ENCODE measurements at places on chromosomes 2 and 18.

DNA sequence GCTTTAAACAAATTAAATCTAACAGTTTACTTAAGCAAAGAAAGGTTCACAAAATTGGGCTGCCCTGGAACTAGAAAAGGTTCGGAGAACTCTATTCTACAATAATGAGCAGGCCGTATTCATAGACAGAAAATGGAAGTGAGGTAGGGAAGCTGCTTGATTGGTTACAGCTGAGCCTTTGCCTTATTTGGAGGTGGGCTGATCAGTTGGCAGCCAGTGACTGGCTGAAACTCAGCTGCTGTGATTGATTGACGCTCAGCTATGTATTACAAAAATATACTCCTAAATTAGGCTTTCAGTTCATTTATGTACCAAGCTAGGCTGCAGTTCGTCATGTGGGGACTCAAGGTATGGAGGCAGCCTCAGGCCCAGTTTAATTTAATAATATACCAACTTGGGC lies 42.3 kb upstream of the TTR start:
- DNase-seq, result no peak

DNA sequence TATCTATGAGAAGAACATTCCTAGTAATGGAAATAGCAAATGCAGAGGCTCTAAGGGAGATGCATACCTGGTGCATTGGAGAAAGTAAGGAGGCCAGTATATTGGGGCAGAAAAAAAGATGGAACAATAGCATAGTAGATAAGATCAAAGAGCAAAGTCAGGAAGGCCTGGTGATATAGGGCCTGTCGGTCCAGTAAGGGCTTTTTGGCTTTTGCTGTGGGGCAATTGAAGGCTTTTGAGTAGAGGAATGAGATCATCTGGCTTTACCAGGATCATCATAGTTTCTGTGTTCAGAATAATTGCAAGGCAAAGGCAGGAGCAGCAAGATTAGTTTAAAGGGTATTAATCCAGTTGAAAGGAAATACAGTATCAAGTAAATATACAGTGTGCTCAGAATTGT lies 111.8 kb downstream of the EHBP1 start:
- no peak for DNase-seq

DNA sequence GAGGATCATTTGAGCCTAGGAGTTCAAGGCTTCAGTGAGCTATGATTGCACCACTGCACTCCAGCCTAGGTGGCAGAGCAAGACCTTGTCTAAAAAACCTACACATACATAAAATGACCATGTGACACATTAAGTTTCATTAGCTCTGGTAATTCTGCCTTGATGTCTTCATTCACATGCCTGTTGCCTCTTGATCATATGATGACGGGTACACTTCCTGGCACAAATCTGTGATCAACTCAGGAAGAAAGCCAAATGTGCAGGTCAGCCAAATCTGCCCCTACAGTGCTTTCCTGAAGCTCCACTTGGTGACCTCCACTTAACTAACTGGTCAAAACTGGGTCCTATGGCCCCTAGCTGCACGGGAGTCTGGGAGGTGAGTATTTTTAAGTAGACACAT lies 54.4 kb upstream of the B3GNT7 start:
- no peak for DNase-seq

- DNase-seq, result no peak
Observed at GRCh38 chr2:218259099-218259961, 1.5 kb upstream of the GPBAR1 start.

GRCh38 chr2:68466361-68466777 lies 725 bp downstream of the FBXO48 start:
- peak; percentile 71 for DNase-seq

DNA sequence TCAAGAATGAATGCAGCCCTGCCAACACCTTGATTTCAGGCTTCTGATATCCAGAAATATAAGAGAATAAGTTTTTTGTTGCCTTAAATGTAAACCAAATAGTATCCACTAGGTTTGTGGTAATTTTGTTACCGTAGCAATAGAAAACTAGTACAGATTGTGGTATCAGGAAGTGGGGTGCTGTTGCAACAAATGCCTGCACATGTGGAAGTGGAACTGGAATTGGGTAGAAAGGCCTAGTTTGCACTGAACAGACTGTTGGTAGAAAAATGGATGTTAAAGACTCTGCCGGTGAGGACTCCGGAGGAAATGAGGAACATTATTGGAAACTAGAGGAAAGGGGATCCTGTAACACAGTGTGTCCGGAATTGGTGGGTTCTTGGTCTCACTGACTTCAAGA lies 145.8 kb upstream of the MGAT5 start:
- DNase-seq, result no peak

- DNase-seq, result no peak
Observed at GRCh38 chr18:75035928-75036327, 173.0 kb downstream of the PTGR3 start.

DNA sequence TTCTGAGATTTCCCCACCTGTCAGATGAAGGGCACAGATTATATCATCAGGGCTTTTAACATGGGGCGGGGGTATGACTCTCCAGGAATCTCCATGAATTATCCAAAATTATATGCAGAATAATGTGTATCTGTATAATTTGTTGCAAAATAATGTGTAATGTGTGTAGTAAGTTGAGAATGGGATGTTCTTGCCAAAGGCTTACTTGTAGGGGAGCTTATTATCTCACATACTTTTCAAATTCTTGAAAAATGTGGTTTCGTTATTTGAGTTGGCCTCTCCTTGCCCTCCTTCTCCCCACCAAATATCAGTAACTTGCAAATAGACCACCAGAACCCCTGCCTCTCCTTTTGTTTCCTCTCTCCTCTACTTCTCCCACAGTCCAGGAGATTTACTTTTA lies 35.6 kb downstream of the UBR3 start:
- no peak for DNase-seq

GRCh38 chr2:236558993-236559978 lies 10.3 kb upstream of the ACKR3 start:
- no peak for DNase-seq

GRCh38 chr2:174112073-174112472 lies 136.3 kb downstream of the OLA1 start:
- DNase-seq, result no peak

DNA sequence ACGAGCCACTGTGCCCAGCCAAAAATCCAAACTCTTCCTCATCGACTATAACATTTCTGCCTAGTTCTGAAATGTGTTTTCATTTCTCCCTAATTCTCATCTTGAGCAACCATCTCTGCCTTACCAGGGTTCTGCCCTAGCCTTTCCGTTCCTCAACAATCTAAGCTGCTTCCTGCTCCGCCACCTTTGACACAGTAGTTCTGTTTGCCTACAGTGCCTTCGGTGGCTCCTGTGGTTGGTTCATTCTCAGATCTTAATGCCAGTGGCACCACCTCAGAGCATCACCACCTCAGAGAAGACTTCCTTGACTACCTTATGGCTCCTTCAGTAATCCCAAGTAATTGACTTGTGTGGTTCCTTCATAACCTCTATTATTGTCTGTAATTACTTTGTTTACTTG lies 3.8 kb downstream of the SOCS6 start:
- no peak for DNase-seq

- no peak for DNase-seq
Observed at GRCh38 chr18:33212363-33212762, 228.2 kb downstream of the CCDC178 start.

DNA sequence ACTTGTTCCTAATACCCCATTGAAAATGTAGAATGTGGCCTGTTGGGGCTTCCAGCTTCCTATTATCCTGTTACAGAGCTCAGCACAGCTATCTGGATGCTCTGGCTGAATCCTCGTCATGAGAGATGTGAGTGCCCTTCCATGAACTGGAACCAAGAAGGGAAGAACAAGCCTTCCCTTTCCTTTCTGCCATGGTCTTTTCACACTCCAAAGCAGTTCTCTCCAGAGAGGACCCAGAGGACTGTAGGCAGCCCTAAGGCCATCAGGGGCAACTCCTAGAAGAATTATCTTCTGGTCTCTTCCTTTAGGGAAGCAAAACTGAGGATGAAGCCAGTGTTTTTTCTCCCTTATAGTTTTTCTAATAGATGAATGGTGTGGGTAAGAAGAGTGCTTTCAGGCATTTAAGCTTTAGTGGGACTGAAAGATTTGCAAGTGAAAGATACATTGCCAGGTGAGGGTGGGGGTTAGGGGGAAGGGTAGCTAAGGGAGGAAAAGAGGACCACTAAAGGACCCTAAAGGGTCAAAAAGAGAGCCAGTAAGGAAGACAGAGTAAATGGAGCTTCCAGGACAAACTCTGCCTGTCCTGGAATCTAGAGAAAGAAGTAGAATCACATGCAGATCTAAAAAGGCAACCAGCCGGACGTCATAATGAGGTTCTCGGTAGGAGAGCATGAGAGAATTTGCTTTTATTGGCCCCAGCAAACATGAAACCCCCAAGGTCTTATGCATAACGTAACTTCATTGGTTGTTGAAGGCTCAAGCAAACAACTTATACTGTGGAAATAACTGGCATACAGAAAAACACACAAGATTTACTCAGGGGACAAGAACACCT lies 12.4 kb upstream of the XPO1 start:
- no peak for DNase-seq

- no peak for DNase-seq
Observed at GRCh38 chr2:39487398-39488250, 50.5 kb upstream of the MAP4K3 start.

GRCh38 chr18:2970772-2971659 lies 41.9 kb downstream of the LPIN2 start:
- no peak for DNase-seq

- DNase-seq, result no peak
Observed at GRCh38 chr18:1846640-1847039, 724.7 kb downstream of the METTL4 start.

GRCh38 chr18:61606068-61606660 lies 272.9 kb downstream of the CDH20 start:
- DNase-seq, result no peak

- DNase-seq, result peak; percentile 36
Observed at GRCh38 chr2:238287737-238288649, at the start of gene PER2. Gene PER2, minus strand, starts transcription at chr2:238288610. Its CDS starts 10,674 bp downstream, at chr2:238277936.

Measured in CD4-positive, alpha-beta T cell treated with Interleukin-15 for 4 hours (primary cell).